Forelimb muscle (tissue), 1 donor: ENCODE measurements at places on chromosomes 7 and 10.

- no peak for DNase-seq
Measured at GRCh38 chr10:131697476-131698128, 203.2 kb upstream of the PPP2R2D start.

GRCh38 chr7:48380921-48381320 is 209.7 kb downstream of the ABCA13 start:
- no peak for DNase-seq

DNA sequence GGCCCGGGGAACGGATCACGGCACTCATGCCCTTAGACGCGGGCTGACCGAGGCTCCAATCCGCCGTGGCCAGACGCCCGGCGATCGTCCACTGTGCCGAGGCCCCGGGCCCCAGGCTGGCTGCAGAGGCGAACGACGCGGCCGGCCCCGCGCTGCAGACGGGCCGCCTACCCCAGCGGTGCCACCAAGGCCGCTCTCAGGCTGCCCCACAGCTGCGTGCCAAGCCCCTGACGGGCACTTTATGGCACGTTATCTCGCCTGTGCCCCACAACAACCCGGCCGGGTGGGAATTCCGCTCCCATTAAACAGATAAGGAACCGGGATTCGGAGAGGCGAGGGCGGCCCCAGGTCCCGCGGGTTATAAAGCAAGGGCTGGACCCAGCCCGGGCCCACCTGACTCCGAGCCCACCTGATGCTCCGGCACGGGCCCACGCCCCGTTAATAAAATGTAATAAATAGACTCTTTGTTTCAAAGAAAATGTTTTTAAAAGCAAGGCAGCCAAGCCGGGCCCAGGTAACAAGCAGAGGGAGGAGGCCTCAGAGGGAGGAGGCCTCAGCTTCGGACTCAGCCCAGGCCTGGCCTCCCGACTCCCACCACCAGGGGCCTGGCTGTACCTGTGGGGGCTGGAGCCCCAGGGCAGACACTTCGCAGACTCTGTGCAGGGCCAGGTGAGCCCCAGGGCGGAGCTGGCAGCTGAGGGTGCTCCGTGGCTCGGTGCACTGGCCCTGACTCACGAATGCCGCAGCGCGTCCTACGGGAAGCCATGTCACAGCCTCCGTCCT is 79.7 kb downstream of the FOXL3 start:
- DNase-seq = no peak

GRCh38 chr10:101235766-101236165 is 6.5 kb upstream of the LBX1 start:
- no peak for DNase-seq

GRCh38 chr7:107686816-107687387 is 26.3 kb downstream of the SLC26A4 start:
- no peak for DNase-seq

DNA sequence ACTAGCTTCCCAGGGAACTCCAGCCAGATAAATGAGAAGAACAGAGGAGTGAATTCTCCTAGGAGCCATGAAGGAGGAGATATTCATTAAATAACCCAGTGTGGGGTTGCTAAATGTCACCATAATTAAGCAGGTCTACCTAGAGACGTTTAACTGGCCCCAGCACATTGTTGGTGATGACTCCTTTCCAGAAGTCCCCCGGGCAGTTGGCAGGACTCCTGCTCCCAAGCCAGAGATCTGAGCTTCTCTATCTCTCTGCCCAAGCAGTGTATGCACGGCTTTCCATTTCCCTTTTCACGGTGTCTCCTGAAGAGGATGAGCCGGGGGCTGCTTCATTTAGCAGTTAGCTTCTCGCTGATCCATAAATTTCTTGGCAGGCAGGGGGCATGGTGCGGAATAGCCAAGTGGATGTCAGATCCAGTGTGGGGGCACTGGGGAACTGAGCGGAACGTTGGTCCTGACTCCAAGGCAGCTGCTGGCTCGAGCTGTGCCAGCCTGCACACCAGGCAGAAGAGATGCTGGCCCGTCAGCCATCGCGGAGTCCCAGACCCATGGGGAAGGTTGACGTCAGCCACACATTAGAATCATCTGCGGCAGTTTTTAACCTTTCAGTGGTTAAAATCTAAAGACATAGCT is 142.0 kb upstream of the NPY start:
- no peak for DNase-seq

DNA sequence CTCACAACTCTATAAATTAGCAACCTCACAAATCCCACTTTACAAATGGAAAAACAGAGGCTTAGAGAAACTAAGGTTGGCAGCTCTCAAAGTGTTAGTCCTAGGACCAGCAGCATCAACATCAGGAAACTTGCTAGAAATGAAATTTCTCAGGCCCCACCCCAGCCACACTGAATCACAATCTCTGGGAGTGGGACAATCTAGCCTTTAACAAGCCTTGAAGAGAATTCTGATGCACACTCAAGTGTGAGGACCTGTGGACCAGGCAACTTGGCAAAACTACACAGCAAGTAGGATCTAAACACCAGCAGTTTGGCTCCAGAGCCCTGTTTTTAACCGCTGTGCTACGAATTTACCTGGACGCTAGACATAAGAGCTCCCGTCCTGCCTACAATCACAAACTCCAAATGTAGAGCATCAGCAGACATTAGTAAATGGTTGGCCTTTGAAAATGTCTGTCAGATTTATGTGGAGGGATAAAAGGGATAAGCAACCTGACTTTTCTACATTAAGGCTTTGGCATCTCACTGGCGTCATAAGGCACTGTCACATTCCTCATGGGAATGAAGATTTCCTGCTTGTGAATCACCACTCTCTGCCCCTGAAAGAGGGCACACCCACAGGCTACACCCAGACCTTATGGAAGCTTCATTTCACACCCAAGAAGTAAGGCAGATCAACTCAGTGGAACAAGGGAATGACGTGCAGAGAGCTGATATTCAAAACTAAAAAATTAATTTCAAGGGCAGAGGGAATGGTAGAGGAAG is 34.5 kb downstream of the PPP1R3C start:
- no peak for DNase-seq

- DNase-seq = no peak
Measured at GRCh38 chr10:25177093-25177753, 2.4 kb downstream of the GPR158 start.

GRCh38 chr10:104314591-104315485 is 23.4 kb downstream of the ITPRIP start:
- DNase-seq = no peak

- DNase-seq = no peak
Measured at GRCh38 chr7:91264924-91265681, 870 bp downstream of the FZD1 start.

- no peak for DNase-seq
Measured at GRCh38 chr10:30500534-30500933, 66.5 kb downstream of the MAP3K8 start.

- no peak for DNase-seq
Measured at GRCh38 chr10:27743877-27744801, 1.5 kb downstream of the MKX start.

- no peak for DNase-seq
Measured at GRCh38 chr7:67923286-67923685, 926.7 kb downstream of the TYW1 start.

- DNase-seq = no peak
Measured at GRCh38 chr10:93768892-93769291, 11.2 kb downstream of the LGI1 start.

- no peak for DNase-seq
Measured at GRCh38 chr10:100501423-100501822, 18.2 kb downstream of the SEC31B start.

GRCh38 chr10:88028654-88029053 is 165.2 kb downstream of the PTEN start:
- DNase-seq = no peak

- DNase-seq = no peak
Measured at GRCh38 chr7:135538376-135538775, 19.3 kb upstream of the NUP205 start.

DNA sequence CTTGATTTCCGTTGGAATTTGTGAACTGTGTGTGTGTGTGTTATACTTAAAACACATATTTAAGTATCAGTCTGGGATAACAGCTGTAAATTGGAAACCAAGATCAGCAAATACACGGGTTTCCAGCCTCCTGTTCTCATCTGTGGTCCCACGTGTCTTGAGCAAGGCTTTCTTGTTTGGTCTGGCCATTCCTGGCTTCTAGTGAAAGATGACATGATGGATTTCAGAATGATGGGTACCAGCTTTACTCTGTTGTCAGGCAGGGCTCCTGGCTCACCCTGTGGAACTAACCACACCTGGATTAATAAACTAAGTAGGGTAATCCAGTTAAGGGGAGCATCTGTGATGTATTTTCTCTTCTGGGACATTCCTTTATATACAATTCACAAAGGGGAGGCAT is 346.2 kb upstream of the AOAH start:
- DNase-seq = no peak

DNA sequence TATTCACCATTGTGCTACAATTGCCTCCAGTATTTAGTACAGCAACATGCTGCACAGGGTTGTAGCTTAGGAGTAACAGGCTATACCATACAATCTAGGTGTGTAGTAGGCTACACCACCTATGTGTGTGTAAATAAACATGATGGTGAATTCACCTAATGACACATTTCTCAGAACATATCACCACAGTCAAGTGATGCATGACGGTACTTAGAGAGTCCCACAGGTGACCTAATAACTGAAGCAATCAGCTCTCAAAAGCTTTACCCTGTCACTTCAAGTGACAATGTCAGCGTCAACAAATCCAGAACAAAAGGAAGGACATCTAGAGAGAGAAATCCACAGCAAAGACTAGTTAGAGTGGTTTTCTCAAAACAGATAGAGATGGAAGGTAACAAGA is 38.8 kb downstream of the CCNJ start:
- no peak for DNase-seq

DNA sequence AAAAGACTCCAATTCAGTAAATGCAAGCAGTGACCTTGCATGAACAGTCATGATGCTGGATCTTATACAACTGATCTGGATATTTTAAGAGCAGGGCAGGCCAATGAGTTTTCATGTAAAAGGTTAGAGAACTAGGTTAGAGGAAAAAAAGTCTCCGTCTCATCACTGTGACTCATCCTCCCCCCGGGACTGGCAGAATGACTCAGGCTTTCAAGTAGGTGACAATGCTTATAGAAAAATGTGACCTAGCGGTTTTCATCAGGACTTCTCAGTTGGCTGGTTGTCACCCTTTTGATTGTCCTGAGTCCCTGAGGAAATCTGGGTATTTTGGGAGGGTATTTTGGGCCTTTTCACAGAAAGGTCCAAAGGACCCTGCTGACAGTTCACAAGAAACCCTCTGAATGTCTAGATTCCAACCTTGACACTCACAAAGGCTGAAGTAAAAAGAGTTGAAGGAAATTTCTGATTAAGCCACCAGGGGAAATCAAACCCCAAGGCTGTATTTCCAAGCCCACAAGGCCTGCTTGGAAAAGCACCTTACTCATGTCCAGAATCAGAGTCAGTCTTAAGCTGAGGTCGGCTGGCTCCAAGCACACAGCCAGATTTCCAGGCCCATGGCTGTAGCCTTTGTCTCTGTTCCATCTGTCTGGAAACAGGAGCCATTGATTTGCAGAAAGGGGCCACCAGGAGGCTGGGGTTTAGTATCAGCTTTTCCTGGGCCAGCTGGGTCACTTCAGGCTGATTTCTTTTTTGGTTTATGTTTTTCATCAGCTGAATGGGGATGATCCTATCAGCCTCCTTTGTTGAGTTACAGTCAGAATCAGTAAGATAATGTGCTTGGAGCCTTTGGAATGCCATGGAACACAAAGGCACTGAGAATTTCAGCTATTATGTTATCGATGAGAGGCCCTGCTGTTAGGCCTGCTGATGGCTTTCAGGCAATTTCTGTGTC is 226.4 kb upstream of the HABP2 start:
- DNase-seq = no peak

DNA sequence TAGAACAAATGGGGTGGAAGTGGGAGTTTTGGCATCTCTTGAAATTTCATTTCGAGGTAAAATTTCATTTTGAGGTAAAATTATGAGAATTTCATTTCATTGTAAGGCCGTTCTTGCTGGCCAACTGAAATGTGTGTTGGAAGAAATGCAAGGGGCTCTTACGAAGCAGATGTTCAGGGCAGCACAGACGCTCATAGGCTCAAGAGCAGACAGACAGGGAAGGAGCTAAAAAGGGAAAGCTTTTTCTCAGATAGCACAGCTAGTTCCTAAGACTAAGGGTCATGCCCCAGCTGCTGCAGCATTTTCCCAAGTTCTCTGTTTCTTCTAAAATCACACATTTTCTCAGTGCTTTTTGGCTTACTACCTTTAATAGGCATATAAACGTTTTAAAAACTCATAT is 65.1 kb upstream of the SFMBT2 start:
- no peak for DNase-seq

GRCh38 chr7:55134359-55134725 is 115.5 kb downstream of the EGFR start:
- no peak for DNase-seq

DNA sequence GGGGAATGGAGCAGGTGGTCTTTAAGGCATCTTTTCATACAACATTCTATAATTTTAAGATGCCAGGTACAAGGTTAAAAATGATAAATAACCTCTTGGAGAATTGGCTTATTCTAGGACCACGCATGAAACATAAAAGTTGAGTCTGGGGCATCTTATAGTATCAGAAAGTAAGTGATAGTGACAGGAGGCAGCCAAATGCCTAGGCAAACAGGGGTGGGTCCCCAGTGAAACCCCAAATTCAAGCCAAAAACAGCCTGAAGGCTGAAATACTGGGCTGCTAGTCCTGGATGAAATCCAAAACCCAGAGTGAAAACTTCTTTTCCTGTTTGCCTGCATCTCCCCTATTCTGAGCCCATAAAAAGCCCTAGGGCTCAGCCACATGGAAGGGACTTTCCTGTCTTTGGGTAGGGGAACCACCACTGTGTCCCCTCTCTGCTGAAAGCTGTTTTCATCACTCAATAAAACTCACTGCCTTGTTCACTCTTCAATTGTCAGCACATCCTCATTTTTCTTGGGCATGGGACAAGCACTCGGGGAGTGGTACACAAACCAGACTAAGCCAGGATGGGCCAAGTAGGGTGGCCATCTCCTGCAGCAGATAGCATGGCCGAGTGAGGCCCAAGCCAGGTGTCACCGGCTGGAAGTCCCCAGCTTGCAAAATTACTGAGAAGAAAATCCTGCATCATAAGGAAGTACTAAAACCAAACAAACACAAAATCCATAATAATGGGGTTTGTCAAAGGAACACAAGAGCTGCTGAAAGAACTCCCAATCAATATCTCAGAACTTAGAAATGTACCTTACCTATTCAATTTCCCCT is 241.6 kb upstream of the GALNT17 start:
- no peak for DNase-seq

DNA sequence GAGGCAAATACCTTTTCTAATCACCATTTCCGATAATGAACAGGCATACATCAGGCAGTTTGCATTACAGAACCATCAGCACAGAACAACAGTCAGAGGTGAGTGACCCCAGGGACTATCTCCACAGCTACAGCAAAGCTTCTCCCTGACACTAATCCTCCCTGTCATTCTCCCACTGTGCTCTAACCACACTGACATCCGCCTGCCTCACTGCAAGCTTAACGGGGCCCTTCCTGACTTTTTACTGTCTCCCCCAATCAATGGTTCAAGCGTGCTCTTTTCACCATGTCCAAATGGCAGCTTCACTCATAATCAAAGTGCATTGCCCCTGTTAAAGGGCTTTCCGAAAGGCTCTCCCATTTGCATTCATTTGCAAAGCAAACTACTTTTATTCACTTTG is 196.3 kb downstream of the DNAJC1 start:
- no peak for DNase-seq
